ENCODE measurements at places on chromosomes 13 and 19.
A peak's percentile ranks its signal among the peaks of the same experiment; 100 is the strongest.

DNA sequence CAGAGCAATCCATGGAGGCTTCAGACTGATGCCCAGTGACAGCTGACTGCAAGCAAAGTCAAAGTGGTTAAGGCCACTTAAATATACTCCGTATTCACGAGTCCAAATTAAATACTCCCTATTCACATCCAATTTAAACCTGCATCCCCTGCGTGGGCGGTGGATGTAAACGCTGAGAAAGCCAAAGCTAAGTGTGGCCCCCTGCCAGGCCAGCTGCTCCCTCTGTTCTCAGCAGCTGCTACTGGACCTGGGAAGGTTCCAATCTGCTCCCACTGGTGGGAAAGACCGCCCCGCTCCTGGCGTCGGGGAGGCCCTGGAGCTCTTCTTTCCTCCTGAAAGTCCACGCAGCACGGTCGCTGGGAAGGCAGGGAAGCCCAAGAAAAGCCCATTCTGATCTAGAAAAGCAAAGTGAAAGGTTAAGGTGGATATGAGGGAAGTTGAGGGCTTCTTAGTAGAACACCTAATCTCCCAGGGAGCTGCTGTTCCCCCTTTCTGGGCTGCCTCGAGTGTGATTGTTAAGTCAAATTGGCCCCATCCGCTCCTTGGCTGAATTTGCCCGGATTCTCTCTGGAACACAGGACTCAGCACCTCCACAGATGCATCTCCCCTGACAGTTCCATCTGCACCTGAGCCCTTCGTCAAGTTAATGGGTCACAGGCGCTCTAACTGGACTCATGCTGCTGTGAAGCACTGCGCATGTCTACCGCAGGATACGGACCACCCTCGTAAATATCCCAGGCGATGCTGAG, 205.5 kb downstream of the USP12 start:
- DNase-seq = no peak

DNA sequence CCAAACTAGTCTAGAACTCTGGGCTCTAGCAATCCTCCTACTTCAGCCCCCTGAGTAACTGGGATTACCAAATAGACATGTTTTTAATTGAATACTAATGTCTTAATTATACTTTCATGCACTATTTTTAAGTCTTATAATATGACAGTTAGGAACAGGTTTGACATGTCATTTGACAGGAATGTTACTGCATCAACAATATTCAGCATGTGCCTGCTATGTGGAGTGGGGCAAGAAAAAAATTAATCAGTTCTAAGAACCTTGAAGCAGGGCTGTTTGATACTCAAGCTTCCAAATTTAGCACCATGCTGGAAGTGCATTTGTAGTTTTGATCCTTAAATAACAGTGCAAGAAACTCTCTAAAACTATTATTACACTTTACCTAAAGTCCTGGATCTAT, 265.3 kb downstream of the MZT1 start:
- DNase-seq = no peak

DNA sequence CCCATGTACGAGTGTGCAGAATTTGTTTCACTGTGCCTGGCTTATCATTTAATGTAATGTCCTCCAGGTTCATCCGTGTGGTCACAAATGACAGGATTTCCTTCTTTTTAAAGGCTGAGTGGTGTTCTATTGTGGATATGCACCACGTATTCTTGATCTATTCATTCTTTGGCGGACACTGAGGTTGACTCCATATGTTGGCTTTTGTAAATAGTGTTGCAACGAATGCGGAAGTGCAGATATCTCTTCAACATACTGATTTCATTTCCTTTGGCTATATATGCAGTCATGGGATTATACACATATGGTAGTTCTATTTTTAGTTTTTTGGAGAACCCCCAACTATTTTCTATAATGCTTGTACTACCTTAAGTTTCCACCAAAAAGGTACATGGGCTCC, 13.0 kb downstream of the OR7A5 start:
- no peak for DNase-seq

GRCh38 chr13:48018637-48019036, 17.6 kb upstream of the SUCLA2 start:
- DNase-seq = no peak

DNA sequence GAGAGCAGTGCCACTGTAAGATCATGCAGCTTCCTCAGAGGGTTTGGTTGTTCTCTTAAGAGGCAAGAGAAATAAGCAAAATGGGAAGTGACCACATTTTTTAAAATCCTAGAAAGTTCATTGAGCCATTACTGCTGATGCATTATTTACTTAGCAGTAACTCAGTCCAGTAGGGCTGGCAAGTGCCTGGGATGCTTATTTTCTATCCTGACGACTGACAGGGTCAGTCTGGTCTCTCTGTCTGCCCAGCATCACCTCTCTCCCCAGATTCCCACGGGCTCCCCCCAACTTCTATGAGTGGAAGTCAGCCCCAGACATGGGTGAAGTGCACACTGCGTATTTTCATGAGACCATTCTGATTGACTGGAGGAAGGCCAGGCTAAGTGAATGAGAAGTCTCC, 10.4 kb downstream of the SHISA2 start:
- no peak for DNase-seq

GRCh38 chr13:111943229-111943795, 123.6 kb upstream of the SOX1 start:
- peak; percentile 16 for DNase-seq

DNA sequence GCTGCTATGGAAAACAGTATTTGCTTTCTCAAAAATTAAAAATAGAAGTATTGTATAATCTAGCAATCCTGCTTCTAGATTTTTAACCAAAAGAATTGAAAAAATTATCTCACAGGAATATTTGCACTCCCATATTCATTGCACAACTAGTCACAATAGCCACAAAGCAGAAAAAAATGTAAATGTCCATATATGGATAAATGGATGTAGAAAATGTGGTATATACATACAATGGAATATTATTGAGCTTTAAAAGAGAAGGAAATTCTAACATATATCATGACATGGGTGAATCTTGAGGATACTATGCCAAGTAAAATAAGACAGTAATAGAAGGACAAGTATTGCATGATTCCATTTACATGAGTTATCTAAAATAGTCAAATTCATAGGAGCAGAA, 2753.0 kb downstream of the PCDH9 start:
- DNase-seq = no peak

DNA sequence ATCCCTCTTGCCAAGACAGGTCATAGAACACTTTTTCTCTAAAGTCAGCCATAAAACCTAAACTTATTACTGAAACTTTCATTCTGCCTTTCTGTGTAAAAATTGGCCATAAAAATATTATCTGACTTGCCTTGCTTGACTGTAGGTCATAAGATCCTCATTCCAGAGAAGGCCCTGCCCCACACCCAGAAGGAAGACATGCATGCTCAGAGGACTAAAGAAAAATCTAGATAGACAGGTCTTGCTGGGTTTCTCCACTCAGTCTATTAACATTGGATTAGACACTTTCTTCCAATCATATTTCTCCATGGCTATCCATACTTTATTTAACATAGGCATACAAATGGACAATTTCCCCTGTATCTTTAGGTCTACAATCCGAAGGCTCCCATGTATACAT, 1066.5 kb downstream of the SLITRK1 start:
- DNase-seq = no peak

DNA sequence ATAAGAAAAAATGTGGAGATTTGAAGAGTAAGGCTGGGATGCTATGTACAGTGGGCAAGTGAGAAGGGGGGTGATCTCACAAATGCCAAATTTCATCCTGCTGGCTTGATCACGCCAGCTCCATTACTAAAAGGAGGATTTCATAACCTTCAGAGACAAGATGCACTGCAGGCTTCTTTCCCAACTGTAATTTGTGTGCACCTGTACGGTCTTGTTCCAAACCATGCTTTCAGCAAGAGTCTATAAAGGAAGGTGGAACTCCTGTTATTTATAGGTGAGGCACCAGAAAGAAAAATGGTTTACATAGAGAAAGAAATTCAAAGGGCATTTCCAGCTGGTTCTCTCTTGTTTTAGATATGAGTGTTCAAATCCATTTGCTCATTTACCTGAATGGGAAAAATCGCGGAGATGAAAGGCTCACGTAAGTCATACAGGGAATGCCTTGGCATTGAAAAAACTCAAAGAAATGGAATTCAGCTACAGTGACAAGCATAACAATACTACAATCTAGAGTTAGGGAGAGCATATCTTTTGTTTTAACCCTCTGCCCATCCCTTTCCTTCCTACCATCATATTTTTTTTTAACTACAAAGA, 13.3 kb downstream of the EFNB2 start:
- no peak for DNase-seq

DNA sequence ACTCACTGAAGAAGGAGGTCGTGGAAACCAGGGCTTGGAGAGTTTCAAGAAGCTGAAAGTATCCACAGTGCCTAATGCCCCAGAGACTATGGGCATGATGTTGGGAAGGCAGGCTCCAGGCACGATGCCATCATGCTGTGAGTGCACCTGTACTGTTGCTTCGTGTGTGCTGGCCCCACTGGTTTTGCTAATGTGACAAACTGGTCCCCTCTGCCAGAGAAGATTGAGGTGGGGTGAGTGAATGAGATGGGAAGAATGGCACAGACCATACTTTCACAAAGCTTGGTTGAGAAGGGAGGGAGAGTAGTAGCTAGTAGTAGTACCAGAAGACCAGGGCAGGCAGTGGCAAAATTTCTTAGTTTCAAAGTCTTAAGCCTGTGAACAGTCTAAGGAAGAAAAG, 19.0 kb upstream of the POP4 start:
- no peak for DNase-seq

GRCh38 chr19:48330012-48330681, 4.8 kb downstream of the EMP3 start:
- peak; percentile 92 for DNase-seq

DNA sequence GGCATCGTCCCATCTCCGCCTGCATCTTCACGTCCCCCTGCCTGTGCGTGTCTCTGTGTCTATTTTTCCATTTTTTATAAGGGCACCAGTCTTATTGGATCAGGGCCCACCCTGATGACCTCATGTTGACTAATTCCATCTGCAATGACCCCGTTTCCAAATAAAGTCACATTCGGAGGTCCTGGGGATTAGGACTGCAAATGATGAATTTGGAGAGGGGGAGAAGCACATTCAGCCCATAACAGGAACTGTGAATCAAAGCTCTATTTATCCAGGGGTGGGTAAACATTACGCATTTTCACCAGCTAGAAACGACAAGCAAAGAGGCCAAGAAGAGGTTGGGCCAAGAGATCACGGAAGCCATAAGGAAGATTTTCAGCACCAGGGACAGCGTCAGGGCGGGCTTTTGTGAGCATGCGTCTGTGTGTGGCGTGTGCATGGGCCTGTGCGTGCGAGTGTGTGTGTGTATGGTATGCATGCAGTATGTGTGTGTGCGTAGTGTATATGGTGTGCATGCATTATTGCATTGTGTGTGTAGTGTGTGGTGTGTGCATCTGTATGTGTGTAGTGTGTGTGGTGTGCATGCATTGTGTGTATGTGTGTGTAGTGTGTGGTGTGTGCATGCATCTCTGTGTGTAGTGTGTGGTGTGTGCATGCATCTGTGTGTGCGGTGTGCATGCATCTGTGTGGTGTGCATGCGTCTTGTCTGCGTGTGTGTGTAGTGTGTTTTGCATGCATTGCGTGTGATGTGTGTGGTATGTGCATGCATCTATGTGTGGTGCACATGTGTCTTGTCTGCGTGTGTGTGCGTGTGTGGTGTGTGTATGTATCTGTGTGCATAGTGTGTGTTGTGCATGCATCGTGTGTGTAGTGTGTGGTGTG, 19.6 kb downstream of the CELF5 start:
- peak; percentile 64 for DNase-seq

GRCh38 chr13:39811696-39812095, 156.2 kb downstream of the COG6 start:
- DNase-seq = no peak

- DNase-seq = no peak
These were observed 50.5 kb downstream of the KCNRG start for GRCh38 chr13:50065712-50066111.

DNA sequence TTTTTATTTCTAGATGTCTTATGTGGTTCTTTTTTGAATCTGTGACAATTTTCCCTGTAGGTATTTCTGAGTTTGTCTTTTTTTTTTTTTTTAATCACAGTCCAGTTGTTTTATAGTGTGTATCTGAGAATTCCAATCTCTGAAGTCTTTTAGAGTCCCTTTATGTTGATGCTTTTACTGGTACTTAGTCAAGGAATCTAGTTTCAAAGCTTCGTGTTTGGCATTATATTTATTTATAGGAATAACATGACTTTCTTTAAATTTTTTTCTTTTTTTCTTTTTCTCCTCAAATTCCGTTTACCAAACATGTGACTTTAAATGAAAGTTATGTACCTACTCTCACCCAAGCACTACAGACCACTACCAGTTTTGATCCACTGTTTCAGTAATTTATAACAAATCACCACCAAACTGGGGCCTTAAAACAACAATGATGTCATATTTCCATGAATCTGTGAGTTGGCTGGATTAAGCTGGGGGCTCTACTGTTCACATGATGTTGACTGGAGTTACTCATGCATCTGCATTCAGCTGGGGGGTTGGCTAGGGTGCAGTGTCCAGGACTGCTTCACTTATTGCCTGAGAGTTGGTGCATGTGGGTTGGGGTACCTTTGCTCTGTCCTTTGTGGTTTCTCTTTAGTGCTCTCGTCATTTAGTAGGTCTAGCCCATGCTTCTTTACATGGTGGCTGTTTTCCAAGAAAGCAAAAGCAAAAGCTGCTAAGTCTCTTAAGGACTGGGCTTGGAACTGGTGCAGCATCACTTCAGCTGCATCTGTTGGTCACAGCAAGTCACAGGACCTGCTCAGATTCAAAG, 22.3 kb downstream of the KCTD4 start:
- no peak for DNase-seq

DNA sequence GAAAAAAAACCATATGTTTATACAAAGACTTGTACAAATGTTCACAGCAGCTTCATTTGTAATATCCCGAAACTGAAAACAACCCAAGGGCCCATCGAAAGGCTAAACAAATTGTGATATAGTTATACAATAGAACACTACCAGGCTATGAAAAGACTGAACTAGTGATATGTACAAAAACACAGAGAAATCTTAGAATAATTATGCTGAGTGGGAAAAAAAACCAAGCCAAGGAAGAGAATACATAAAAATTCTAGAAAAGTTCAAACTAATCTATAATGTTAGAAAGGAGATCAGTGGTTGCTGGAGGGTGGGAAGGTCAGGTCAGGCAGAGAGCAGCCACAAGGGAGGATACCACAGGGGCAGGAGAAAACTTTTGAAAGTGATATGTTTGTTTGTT, 7.8 kb downstream of the PABPC3 start:
- DNase-seq = no peak
